Hematopoietic multipotent progenitor cell treated with erythropoietin and hydrocortisone succinate and interleukin-3 and kit ligand, for 17 days (in vitro differentiated cells): ENCODE measurements at places on chromosomes 16 and 17.

GRCh38 chr17:3308603-3309002 is 10.4 kb upstream of the OR3A1 start:
- no peak for DNase-seq

DNA sequence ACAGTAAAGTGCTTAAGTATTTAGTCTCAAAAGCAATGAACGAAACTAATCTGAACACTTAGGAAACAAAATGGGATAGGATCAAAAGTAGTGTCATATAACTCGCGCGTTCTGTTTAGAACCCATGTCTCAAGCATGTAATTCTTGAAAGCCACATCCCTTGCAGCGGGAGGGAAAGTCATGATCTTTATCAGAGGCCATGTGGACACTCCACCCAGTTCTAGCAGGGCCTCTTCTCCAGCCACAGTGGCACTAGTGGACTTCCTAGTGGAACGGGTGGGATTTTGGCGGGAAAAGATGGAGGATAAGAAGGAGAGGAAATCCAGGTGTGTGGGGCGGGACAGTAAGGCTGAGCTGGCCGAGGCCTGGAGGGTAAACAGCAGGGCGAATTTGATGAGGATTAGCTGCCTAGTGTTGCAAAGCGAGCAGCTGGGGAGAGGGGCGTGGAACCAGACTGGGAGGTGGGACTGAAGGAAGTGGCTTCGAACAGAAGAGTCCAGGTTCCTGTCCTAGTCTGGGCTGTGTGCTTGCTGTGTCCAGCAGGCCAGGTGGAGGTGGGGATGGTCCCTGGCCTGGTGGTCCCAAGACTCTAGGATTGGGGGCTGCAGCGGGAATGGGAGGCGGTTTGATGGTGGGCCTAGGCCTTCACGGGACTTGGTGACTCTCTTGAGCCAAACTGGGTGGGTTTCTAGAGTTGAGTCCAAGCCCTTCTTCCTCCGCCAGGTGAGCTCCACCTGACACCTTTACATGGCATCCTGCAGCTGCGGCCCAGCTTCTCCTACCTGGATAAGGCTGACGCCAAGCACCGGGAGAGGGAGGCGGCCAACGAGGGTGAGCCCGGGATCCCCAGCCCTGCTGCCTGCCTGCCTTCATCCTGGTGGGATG is 15.9 kb downstream of the POLR3E start:
- DNase-seq = no peak

DNA sequence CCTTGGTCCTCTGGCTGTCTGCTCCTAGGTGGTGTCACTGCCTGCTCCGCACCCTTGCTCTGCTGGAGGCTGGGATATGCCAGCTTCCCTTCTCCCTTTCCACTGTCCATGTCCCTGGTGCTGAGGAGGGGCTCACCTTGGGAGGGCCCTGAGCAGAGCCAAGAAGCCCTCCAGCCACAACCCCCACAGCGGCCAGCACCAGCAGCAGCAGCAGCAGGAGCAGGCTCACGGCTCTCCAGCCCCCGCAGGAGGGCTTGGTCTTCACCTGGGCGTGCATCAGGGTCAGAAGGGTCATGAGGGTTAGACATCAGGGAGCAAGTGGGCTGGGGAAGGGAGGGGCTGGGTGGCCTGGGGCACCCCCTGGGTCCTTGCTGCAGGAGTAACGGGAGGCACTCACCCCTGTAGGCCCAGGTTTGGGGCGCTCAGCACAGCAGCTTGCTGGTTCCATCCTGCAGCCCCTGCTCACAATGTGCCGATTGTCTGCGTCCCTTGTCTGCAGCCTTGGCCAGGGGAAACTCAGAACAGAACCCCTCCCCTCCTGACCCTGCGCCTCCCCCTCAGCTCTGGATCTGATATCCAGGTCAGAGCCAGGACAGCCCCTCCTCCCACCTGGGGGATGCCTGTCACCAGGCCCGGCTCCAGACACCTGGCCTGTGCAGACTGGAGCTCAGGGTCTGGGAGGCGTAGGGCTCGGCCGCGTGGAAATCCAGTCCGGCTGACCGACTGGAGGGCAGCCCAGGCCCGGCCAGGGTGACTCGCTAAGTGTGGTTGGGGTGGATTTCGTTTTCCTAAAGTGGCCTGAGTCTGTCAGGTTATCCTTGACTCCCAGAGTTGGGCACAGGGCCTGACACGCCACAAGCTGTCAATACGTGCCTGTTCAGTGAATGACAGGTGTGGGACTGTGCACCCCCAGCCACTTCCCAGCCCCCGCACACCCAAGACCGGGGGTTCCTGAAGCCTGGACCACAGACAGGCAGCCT is at the start of gene BRICD5:
Gene BRICD5 (minus strand): TSS at position 478 of the 980 bp plus-strand sequence. CDS start 30 bp downstream, at position 448.
- no peak for DNase-seq

GRCh38 chr17:40058186-40058784 is 4.1 kb upstream of the MED24 start:
- DNase-seq = no peak
